NCI-H2171 treated with DMSO at 0.1 percent for 48 hours (cell line): ENCODE measurements at places on chromosomes 1 and 21.

GRCh38 chr1:168116327-168116799 is 20.4 kb downstream of the GPR161 start:
- no peak for DNase-seq

DNA sequence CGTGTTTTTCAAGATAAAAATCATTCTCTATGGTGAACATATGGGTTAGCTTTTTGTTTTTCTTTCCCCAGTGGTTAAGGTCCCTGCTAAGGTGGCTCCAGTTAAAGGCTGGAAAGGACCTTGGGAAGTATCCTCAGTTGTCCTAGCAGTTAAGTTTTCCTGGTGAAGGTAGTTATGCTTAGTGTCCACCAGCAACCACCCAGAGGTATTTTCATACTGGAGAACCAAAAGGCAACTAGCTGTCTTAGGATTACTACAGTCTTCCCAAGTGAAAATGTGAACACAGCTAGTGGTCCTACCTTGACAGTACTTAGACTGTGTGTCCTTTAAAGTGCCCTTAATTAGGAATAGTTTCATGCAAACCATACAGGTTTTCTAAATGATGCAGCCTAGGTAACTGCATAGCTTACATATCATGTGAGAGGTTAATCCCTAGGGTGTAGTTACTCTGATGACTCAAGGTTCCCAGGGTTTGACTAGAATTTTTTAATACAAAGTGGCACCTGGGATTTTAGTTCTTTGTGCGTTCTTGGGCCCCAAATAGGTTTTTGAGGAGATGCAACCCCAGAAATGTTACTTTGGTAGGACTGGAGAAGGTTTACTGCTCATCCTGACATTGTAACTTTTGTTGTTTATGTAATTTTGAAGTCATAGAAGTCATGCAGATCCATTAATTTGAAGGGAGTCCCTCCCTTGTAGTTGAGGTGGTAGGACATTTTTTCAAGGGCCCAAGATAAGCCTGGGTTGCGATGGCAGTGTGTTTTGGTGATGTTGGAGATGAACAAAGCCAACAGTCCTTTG is 36.5 kb downstream of the YY1AP1 start:
- DNase-seq, result peak; percentile 73

DNA sequence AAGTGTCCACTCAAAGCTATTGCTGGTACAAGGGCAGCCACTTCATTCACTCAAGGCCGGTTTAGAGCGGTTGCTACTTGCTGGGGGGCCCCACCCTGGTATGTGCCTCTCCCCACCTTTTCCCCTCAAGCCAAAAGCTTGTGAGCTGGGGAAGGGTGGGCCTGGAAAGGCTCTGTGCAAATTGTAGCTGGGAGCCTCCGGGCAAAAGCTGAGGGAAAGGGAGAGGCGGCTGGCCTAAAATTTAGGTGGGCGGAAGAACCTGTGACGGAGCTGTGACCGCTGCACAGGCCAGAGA is 306 bp upstream of the SH3D21 start:
- no peak for DNase-seq

DNA sequence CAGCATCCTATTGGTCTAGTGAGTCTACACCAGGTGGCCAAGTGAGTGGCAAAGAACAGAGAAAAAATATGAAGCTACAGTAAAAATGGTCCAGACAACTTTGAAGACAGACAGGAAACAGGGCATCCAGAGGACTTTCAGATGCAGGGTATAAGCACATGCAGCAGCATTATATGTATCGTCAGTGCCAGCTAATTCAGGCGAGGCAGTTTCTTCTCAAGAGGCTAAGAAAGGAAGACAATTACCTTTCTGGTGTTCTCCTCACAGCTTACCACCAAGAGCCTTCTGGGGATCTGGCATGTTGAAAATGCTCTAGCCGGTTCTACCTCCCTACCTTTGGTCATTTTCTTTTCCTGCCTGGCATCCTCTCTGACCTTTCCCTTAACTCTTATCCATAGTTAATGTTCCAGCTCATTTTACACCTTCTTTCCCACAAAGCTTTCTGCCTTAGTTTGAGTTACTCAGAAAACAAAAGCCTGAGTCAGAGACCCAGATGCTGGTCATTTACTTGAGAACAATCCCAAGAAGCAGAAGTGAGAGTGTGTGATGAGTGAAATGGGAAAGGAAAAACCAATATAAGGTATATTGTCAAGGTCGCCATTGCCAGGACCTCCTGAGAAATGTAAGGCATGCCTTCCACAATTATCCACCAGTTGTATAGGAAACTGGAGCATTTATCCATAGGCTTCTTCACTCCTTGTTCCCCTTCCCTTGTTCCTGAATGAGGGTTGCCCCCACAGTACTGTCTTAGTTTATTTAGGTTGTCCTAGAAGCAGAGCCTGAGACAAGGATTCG is 444.1 kb downstream of the PLPP3 start:
- DNase-seq, result no peak

DNA sequence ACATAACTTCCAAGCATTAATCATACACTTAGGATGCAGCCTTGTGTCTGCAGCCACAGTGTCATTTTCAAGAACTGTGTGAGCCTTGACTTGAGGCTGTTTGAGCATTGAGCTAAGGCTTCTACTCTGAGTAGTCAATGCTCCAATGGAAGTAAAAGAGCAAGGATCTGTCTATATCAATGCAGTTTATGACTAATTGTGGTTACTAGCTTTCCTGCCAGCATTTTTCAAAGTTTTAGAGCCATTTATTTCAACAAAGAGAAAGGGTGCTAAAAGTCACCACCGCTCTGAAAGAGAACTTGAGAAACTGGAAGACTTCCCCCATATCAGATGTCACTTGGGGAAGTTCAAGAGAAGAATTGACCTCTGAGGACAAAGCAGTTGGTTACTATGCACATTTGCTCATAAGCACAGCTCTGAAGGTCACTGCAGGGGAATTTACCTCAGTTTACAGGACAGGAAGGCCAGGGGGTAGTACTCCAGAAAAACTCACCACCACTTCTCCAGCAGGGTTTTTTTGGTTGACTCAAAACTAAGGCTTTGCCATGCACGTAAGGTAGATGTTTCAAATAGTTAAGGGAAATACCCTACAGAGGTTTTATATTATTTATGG is 24.5 kb upstream of the RGS1 start:
- DNase-seq, result no peak

DNA sequence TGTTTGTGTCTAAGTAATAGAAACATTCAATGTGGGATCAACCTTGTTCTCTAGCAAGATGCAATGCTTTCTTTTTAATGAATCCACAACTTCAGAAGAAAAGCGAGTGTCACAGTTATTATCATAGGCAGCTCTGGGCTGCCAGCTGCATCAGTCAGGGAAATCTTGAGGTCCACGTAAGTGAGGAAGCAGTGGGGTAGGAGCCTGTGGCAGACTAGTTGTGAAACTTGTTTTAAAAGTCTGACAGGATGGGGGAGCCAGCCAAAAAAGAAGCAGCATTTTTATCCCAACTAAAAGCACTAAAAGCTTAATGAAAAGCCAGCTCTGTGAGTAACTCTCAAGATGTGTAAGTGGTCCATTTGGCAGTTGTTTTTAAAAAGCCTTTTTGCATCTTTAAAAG is 113.1 kb downstream of the ZNF326 start:
- DNase-seq, result no peak

- no peak for DNase-seq
Observed at GRCh38 chr1:28028873-28029654, 59.3 kb downstream of the EYA3 start.

GRCh38 chr21:30223596-30223995 is 7.7 kb upstream of the CLDN8 start:
- no peak for DNase-seq
